Caco-2 (cell line): ENCODE measurements at places on chromosomes 5 and 9.
A peak's percentile ranks its signal among the peaks of the same experiment; 100 is the strongest.

DNA sequence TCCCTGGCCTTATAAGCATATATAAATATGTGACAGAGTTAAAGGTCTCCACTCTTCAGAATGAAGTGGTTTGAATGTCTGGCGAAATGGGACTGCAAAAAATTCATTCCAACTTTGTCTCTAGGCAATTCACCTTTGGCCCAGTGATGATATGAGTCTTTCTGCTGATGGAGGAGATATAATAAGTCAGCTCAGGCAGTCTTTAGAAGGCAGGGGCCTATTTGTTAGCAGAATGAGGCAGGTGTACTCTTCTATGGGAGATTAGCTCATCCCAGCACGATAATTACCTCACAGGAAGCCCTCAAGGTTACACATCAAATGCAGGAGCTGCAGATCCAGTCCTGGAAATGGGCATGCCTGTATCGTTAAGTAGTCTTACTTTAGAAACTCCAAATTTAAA, 300.5 kb downstream of the NR2F1-AS1 start:
- no peaks in the 10 kb centered on the region for H3K27me3 ChIP-seq
- no peak for DNase-seq
- no peak overlapping the region for H3K4me3 ChIP-seq
- H3K36me3 ChIP-seq: no peaks in the 10 kb centered on the region

DNA sequence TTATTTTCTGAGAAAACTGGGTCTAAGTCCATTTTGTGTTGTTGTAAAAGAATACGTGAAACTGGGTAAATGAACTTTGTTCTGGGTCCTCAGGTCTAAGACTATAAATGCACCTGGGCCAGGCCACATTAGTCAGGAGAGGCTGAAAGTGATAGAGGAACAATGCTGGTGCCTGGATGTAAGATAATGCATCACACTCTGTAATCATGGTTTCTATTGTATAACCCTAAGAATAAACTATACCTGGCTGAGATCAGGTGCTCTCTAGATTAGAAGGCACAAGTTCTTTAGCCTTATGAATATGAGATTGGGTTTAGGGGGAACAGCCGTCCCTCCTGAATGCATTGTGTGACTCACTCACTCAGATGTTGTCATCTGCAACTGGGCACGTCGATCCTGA, 675.5 kb downstream of the HTR1A start:
- H3K36me3 ChIP-seq: no peaks in the 10 kb centered on the region
- DNase-seq: no peak
- H3K4me3 ChIP-seq: no peak overlapping the region
- no peaks in the 10 kb centered on the region for H3K27me3 ChIP-seq
- no peaks in the 10 kb centered on the region for H3K4me1 ChIP-seq

GRCh38 chr9:129560881-129561306, 60.0 kb downstream of the C9orf50 start:
- H3K27ac ChIP-seq: peak overlapping the region; percentile 33
- no peak for DNase-seq
- H3K4me3 ChIP-seq: no peak overlapping the region
- no peaks in the 10 kb centered on the region for H3K36me3 ChIP-seq
- H3K27me3 ChIP-seq: no peaks in the 10 kb centered on the region

- H3K4me3 ChIP-seq: no peak overlapping the region
- H3K27ac ChIP-seq: no peak overlapping the region
- DNase-seq: no peak
Observed at GRCh38 chr5:15354021-15354420, 146.0 kb upstream of the FBXL7 start.

DNA sequence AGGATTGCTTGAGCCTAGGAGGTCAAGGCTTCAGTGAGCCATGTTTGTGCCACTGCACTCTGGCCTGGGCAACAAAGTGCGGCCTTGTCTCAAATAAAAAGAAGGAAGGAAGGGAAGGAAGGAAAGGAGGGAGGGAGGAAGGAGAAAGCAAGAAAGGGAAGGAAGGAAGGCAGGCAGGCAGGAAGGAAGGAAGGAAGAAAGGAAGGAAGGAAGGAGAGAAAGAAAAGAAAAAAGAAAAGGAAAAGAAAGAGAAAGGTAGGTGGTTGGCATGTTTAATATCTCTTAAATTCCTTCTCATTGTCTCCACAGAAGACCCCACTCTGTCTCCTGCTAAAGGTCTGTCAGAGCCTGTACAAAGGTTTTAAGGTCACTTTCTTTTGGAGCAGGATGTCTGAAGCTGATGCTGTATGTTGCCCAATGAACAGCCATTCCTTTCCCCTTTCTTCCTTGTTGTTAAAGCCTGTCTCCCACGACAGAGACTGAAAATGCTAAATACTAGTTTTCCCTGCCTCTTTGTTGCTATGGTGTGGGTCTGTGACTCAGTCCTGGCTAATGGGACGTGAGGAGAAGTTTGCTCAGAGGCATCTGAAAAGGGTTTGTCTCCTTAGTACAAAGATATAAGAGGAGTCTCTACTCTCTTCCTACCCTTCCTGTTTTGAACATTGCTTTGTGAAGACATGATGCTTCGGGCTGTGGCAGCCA, 213.3 kb downstream of the PCSK1 start:
- no peak for DNase-seq
- H3K4me3 ChIP-seq: no peak overlapping the region
- H3K27ac ChIP-seq: no peak overlapping the region
- H3K36me3 ChIP-seq: no peaks in the 10 kb centered on the region
- no peaks in the 10 kb centered on the region for H3K27me3 ChIP-seq

GRCh38 chr5:147398860-147399259, 111.0 kb downstream of the DPYSL3 start:
- no peaks in the 10 kb centered on the region for H3K36me3 ChIP-seq
- DNase-seq: no peak
- H3K4me1 ChIP-seq: peaks cover 50% of the 10 kb centered on the region
- no peaks in the 10 kb centered on the region for H3K27me3 ChIP-seq
- H3K27ac ChIP-seq: no peak overlapping the region

DNA sequence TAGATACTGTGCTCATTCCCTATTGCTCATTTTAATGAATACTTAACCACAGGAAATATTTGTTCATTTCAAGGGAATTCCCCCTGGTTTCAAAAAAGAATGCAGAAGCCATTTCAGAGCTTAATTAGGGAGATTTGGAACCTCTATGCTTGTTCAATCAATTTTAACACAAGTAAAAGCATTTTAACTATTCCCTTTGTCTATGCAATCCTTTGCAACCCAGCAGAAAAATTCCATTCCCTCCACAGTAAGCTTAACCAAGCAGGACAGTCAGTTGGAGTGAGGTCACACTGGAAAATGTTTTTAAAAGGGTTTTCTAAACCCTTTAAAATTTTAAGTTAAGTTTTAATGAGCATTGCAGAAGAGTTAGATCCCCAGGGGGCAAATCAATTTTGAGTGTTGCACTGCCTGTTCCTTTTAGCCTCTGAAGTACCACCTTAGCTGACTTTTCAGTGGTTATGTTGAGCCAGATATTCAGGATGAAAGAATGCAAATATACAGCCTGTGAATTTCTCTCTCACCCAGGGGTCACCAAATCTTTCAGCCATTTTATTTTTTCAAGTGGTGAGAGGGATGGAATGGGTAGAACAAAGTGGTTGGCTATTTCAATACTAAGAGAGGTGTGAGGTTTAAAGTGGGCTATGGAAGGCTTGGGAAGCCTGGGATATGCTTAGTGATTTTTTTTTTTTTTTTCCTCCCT, 356.2 kb upstream of the NUDT12 start:
- no peaks in the 10 kb centered on the region for H3K36me3 ChIP-seq
- no peak overlapping the region for H3K4me3 ChIP-seq
- no peak for DNase-seq

DNA sequence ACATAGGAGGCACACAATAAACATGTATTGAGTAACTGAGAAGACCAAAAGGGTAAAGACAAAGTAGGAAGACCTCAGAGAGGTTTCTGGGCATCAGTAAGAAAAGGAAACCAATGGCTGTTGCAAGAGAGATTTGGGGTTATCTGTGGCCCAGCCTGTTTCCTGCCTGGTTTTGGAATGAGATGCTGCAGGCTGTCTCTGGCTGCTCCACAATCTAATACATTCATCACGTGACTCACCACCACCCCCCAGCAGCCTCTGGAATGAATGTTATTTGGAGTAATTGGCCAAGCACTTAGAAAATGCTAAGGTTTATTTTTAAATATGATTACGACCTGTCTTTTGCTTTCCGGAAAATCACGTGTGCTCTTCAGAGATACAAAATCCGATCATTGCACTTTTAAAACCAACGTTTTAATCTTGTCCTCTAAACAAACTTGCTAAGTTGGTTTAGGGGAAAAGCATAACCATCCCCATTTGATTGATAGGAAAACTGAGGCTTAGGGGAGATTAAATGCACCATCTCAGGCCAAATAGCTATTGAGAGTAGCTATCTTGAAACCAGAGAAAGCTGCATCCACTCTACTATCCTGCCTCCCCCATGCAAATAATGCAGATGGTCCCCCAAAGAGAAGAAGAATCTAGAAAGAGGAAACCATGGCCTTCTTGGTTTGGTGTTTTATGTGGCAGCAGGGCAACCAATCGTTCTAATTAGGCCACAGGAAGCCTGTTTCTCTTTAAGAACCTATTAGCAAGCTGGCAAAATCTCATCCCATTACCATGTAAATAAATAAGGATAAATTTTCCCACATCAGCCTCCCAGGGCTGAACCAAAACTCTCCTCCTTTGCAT, 151.8 kb upstream of the ADRA1B start:
- no peaks in the 10 kb centered on the region for H3K36me3 ChIP-seq
- H3K4me3 ChIP-seq: no peak overlapping the region
- no peak for DNase-seq
- H3K27me3 ChIP-seq: peaks cover 1% of the 10 kb centered on the region
- no peak overlapping the region for H3K27ac ChIP-seq

- H3K4me1 ChIP-seq: peaks cover 59% of the 10 kb centered on the region
- no peak overlapping the region for H3K4me3 ChIP-seq
- DNase-seq: no peak
- peak overlapping the region; percentile 34 for H3K27ac ChIP-seq
- H3K27me3 ChIP-seq: no peaks in the 10 kb centered on the region
Observed at GRCh38 chr9:33437205-33437604, 10.2 kb downstream of the AQP3 start.

- DNase-seq: no peak
- H3K27me3 ChIP-seq: no peaks in the 10 kb centered on the region
- H3K4me3 ChIP-seq: no peak overlapping the region
- no peaks in the 10 kb centered on the region for H3K36me3 ChIP-seq
- no peak overlapping the region for H3K27ac ChIP-seq
- no peaks in the 10 kb centered on the region for H3K4me1 ChIP-seq
Observed at GRCh38 chr9:77793849-77794248, 145.7 kb upstream of the GNA14 start.

DNA sequence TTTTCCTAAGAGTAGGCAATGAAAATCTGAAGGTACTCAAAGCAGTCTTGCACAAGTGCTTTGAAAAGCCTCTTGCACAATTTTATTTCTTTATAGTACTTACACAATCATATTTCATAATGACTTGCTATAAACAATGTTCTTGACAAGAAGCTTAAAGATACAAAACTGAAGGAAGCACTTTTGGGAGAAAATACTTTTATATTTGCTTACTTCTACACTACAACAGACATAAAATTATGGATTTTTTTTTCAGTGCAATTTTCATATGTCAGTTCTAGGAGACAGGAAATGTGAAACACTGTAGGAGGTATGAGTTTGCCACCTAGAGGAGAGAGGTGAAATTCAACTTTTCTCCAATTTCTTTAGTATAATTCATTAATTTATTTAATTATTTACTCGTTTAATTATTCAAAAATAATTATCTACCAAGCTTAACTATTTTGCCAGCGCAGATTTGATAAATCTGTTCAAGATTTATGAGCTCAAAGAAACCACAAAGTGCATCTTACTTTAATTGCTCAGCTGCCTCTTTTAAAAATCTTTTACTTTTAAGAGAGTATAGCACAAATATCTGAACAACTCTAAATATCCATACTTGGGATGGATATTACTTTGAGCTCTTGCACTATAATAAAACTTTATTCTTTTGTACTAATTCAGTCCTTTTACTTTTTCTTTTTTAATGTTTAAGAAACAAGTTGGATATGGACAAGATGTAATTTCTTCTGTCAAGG, 29.0 kb upstream of the CDKN2B start:
- DNase-seq: no peak
- no peak overlapping the region for H3K27ac ChIP-seq
- no peaks in the 10 kb centered on the region for H3K27me3 ChIP-seq
- H3K4me3 ChIP-seq: no peak overlapping the region
- peaks cover 14% of the 10 kb centered on the region for H3K4me1 ChIP-seq

DNA sequence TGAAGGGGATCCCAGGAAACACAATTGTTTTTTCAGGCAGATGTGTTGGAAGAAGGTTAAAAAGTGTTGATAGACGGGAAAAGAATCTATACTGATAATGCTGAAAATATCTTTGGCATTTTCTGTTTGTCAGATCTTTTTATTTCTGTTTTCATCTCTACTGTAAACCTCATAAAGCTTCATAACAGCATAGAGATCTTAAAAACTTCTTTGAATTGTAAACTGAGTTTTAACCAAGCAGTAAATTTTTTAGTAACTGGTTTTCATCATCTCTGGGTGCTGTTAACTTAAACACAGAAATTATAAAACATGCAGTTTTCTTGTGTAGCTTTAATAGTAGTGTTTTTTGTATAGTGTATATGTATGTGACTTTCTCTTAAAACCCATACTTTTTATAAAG, 227.0 kb downstream of the WDR70 start:
- H3K27me3 ChIP-seq: no peaks in the 10 kb centered on the region
- DNase-seq: no peak
- H3K4me3 ChIP-seq: no peak overlapping the region
- no peaks in the 10 kb centered on the region for H3K4me1 ChIP-seq
- H3K27ac ChIP-seq: no peak overlapping the region

DNA sequence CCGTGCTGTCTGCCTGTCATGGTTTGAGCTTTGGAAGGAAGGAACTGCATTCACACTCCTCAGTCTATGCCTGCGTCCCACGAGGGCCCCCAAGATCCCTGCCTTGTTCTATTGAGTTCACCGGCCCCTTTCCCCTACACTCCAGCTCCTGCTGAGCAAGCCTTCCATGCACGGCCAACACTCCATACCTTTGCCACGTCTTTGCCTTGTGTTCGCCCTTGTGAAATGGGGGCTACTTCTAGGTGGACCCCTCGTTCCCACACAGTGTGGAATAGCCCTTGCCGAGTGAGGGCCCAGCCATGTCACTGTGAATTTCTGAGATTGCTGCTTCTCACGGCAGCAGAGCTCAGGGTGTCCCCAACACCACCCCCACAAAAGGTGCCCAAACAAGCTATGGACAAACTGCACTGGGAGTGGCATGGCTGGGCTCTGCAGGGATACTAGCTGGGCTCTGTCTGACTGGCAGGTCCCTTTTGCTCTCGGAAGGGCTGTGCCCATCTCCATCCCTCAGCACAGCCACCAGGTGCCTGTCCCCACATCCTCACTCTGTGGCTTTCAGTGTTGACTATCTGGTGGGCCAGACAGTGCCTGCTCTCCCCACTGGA, 67.9 kb upstream of the ADAMTS2 start:
- H3K36me3 ChIP-seq: no peaks in the 10 kb centered on the region
- DNase-seq: no peak
- no peak overlapping the region for H3K4me3 ChIP-seq
- H3K4me1 ChIP-seq: no peaks in the 10 kb centered on the region
- no peaks in the 10 kb centered on the region for H3K27me3 ChIP-seq

GRCh38 chr9:136799854-136800657, 3.9 kb downstream of the CCDC183 start:
- no peaks in the 10 kb centered on the region for H3K27me3 ChIP-seq
- DNase-seq: peak; percentile 90
- H3K36me3 ChIP-seq: peaks cover 2% of the 10 kb centered on the region
- H3K4me3 ChIP-seq: peak overlapping the region; percentile 78
